ENCODE measurements at places on chromosomes 3 and 15.

GRCh38 chr3:132038198-132038825 is 3.5 kb upstream of the CPNE4 start:
- peak; percentile 49 for DNase-seq

DNA sequence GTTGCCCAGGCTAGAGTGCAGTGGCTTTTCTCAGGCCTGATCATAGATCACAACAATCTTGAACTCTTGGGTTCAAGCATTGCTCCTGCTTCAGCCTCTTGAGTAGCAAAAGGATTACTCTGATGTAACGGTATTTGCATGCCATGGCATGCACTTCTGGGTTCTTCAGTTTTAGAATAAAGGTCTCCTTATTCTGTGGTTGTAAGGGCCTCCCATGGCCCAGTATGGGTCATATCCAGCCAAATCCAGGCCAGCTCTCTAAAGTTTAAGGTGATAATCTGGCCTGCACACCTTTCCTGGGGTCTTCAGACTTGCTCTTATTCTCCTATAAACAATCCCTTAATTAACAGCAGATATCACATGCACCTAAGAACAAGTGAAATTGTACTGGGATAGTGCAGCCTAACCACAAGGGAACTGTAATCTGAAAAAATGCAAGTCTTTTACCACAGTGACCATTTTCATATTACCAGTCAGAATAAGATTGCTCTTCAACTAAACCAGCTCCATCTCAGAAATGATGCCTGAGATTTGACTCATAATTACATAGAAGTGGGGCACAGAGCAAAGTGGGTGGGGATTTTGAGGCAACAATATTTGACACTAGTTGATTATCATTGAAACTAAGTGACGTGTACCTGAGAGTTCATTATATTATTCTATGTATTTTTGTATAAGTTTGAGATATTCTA is 25.4 kb downstream of the COMMD2 start:
- DNase-seq: no peak

DNA sequence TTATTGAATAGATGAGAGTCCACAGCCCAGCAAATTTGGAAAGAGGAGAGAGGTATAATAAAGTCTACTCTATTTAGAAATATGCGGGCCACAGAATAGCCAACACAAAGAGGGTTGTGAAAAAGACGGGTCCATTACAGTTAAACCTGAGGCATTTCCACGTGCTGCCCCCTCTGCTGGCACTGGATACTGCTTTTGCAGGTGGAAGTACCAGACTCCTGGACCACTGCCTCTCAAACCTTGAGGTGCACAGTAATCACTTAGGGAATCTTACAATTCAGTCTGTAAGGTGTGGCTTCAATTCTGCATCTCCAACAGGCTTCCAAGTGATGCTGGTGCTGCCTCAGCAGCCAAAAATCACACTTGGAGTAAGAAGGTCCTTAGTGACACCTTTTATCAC is 3.0 kb upstream of the TFDP2 start:
- DNase-seq: peak; percentile 29

- no peak for DNase-seq
These were observed 894.7 kb downstream of the OTOL1 start for GRCh38 chr3:162391301-162391700.

DNA sequence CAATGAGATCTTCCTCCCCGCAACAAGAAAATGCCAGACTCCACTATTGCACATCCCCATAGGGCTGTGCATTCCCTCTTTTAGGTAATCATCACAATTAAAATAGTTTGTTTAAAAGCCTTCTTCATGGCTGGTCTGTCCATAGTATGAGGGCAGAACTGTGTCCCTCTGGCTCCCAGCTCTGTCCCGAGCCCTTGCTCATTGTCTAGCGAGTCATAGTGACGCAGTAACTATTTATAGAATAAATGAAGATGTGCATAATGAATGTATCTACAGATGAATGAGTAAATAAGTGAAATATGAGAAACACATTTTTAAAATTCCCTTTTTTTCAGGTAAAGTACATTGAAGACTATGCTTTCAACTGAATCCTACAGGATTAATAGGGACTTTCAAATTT is 128.4 kb upstream of the TMC3 start:
- no peak for DNase-seq

GRCh38 chr3:72896996-72897757 is 9.3 kb downstream of the GXYLT2 start:
- no peak for DNase-seq

- DNase-seq: no peak
These were observed 27.0 kb downstream of the NSMCE3 start for GRCh38 chr15:29242456-29243242.

GRCh38 chr3:125378762-125379161 is 3.6 kb upstream of the ZNF148 start:
- DNase-seq: no peak

- DNase-seq: no peak
These were observed 61.0 kb upstream of the ST3GAL6 start for GRCh38 chr3:98702166-98702565.

GRCh38 chr3:37218206-37218605 is 43.8 kb upstream of the LRRFIP2 start:
- no peak for DNase-seq

GRCh38 chr3:107945417-107946094 is 145.3 kb downstream of the CD47 start:
- DNase-seq: no peak

DNA sequence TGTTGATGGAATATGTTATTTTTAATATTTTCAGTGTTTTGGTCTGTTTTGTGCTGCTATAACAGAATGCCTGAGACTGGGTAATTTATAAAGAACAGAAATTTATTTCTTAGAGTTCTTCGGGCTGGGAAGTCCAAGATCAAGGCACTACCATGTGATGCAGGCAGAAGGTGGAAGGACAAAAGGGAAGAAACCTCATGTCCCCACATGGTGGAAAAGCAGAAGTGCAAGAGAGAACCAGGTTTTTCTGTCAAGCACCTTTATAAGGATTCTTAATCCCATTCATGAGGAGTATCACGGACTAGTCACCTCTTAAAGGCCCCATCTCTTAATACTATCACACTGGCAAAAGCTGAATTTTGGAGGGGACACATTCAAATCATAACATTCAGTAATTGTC is 57.9 kb upstream of the EPHB3 start:
- DNase-seq: peak; percentile 21

- no peak for DNase-seq
These were observed 586.6 kb downstream of the NAALADL2 start for GRCh38 chr3:175445741-175446140.

DNA sequence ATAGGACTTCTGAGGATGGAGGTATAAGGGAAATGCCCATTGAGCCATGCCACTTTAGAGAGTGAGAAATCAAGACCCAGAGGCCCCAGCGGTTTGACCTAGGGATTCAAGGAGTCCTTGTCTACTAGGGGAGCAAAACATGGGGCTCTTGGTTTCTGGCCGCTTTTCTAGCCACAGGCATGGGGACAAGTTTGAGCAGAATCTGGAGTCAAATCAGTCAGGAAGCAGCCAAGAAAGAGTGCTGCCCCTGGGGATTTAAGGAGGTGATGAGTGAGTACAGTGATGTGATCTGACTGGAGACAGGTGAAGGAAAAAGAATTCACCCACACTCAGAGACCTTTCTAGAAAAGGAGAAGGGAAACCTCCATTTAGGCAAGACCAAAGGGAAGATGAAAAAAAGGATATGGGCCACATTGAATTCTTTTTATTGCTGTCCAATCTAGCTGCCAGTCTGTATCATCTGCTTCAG is 244.0 kb upstream of the TBC1D5 start:
- DNase-seq: no peak

DNA sequence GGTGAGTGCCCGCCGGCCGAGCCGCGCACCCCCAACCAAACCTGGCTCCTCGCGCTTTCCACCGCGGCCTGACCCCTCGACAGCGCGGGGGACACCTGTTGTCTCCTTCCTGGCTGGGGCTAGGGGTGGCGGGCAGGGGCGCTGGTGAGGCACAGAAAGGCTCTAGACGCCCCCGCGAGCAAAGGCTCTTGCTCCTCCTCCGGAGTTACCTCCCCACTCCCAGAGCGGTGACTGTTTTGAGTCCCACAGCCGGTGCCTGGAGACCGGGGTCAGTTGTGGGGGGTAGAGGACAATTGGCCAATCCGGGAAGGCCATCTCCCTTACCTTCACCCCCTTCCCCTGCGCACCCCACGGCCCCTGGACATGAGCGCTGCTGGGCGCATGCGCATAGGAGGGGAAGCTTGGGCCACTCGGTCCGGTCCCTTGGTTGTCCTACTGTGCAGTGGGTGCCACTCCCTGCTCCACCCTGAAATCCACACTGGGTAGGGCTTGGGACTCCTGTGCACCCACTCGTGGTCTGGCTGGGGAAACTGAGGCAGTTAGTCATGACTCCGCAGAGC is 554 bp downstream of the CHST13 start:
- DNase-seq: peak; percentile 72

- peak; percentile 83 for DNase-seq
These were observed 25.6 kb upstream of the VPS8 start for GRCh38 chr3:184786280-184786941.

DNA sequence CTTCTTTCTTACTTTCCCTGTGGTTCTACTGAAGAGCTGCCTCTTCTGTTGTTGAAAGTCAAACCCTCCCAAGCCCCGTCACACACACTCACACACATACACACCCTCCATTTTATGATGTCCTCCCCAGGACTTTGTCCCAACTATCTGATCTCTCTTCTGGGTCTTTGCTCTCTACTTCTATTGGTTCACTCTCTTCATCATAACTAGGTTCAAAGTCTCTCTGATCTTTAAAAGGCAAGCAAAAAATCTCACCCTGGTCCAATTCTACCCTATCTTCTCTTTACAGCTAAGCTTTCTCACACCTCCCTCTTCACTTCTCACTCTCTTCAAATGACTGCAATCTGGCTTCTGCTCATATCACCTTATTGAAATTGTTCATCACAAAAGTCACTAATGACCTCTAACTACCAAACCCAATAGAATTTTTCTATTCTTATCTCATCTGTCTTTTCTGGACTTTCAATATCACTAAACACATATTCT is 34.8 kb downstream of the LRRFIP2 start:
- DNase-seq: no peak

GRCh38 chr3:5497497-5497896 is 310.0 kb downstream of the EDEM1 start:
- no peak for DNase-seq

DNA sequence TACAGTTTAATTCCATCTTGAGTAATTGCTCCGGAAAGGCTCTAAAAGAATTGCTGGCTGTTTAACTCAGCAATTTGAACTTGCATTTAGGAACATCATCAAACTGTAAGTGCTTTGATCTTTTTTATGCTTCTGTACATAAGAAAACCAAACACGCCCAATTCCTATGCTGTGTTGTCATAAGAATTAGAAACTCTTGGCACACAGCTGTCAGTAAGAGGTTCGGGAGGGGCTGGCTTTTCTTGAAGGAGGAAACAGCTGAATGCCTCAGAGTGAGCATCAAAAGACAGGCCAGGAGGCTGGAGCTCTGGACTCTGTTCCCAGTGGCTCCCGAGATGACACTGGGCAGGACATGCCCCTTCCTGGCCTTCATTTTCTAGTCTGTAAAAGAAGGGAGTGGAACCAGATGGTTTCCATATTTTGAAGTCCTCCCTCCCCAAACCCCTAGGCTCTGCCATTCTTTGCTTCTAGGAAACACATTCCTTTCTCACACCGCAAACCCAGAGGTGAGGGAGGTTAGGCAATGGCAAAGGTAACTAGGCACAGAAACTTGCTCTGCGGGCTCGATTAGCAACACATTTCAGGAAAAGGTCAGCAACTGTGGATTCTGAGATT is 73.7 kb upstream of the DLG1 start:
- no peak for DNase-seq

GRCh38 chr3:47444103-47444502 is 31.6 kb downstream of the SCAP start:
- no peak for DNase-seq

GRCh38 chr3:66326340-66326739 is 105.5 kb downstream of the SLC25A26 start:
- no peak for DNase-seq

- no peak for DNase-seq
These were observed 30.6 kb upstream of the SLC2A2 start for GRCh38 chr3:171057072-171057471.

GRCh38 chr3:136778865-136779264 is 26.7 kb upstream of the STAG1 start:
- DNase-seq: no peak

GRCh38 chr3:52279596-52279995 is 1.1 kb upstream of the WDR82 start:
- no peak for DNase-seq

GRCh38 chr3:14633819-14634424 is 17.6 kb upstream of the CCDC174 start:
- DNase-seq: peak; percentile 87

GRCh38 chr3:177601152-177601551 is 403.9 kb upstream of the TBL1XR1 start:
- DNase-seq: peak; percentile 15

- no peak for DNase-seq
These were observed 14.0 kb upstream of the UACA start for GRCh38 chr15:70777170-70777926.

GRCh38 chr3:459311-459670 is 262.7 kb downstream of the CHL1 start:
- DNase-seq: no peak

DNA sequence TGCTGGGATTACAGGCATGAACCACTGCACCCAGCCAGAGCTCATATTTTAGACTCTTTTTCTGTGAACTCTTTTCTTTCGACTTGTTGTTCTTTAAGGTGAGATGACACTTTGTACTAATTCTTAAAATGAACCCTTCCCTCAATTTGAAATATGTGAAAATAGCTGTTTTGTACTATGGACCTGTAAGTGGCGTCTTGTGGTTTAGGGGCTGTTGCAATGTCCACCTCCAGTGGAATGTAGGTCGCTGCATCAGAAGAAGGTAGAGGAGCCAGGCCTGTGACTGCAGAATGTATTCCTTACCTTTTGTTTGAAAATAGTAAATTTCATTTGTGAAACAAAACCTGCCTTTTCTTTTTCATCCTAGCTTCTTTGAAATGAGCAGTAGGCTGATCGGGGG is 38.9 kb downstream of the FNDC3B start:
- DNase-seq: no peak

DNA sequence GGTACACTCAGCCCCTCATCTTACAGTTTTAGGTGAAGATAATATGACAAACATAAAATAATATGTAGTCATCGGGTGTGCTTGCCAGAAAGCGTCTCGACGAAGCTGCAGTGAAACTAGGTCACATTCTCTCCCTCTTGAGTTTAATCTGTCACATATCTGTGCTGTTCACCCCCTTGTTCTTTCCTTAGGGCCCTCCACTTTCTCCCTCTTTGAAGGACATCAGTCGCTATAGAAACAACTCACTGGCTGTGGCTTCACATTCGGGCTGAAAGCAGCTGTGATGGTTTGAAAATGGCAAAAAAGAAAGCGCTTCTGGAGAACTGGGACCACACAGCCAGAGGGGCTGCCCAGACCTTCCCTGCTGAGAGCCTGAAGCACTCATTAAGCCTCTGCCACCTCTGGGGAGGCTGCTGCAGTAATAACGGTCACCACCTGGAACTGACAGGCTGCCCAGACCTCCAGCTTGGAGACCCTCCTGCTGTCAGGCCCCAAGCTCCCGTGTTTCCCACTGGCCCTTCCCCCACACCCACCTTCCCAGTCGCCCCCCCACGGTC is 50.3 kb downstream of the ABTB1 start:
- DNase-seq: no peak

- DNase-seq: no peak
These were observed 1.1 kb downstream of the STAC start for GRCh38 chr3:36381311-36381956.

- DNase-seq: peak; percentile 79
These were observed 33.6 kb downstream of the GPR171 start for GRCh38 chr3:151169262-151169947.

Measured in hematopoietic multipotent progenitor cell treated with erythropoietin and hydrocortisone succinate and interleukin-3 and kit ligand, for 4 days (in vitro differentiated cells).